ENCODE measurements at places on chromosomes 16 and 17.

GRCh38 chr16:80637621-80638020, 96.8 kb downstream of the DYNLRB2 start:
- no peak for DNase-seq

DNA sequence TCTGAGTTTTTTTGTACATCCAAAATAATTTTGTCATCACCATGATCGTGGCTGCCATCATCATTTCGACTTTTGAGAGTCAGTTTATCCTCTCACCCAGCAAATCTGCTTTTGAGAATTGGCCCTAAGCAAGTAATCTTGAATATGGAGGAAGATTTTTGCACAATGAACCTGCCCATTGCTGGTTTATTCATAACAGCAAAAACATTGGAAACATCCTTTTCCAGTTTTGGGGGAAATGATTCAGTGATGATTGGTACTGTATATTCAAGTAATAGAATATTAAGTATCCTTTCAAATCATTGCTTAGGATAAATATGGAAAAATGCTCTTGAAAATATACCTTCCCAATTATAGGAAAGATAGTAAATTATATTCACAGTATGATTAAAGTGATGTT, 53.1 kb downstream of the PRKCA start:
- DNase-seq = no peak

DNA sequence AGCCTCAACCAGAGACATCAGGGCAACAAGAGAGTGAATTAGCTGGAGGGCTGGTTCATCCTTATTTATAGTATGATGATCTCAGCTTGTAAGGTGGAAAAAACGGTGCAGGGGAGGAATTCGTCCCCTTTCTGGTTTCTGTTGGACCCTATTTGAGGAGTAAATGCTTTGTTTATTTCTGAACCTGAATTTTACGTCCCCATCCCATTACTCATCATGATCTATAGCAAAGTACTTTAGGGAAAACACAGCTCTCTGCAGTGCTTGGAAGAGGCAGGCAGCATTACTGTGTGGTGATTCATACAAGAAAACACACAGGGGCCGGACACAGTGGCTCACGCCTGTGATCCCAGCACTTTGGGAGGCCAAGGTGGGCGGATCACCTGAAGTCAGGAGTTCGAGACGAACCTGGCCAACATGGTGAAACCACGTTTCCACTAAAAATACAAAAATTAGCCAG, 8.0 kb upstream of the VAT1L start:
- no peak for DNase-seq

- no peak for DNase-seq
Observed at GRCh38 chr16:66502020-66502913, 47.7 kb downstream of the TK2 start.

DNA sequence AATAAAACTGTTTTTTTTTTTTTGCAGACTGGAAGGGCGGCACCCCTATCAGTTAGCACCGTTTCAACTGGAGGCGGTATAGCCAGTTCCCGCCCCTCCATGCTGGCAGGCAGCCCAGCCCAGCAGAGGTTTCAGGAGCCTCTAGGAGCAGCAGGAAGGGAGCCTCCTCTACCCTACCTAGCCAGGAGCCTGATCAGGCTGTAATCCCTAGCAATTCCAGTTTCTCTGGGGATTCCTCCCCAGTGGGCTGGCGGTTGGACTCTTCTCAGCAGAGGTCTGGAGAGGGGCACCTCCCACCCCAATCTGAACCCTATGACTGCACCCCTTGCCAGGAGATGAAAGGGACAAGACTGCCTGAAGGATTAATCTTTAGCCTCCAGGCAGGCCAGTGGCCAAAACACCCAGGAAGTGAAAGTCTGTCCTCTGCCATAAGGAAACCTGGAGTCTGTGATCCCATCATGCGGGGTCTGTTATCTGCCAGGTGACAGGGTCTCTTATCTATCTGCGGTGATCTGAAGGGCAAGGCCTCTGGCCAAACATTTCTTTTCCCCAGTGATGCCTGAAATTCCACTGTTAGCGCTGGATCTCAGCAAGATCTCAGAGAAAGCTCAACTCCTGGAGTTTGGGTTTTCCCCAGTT, 4.9 kb upstream of the CDH1 start:
- DNase-seq = no peak

DNA sequence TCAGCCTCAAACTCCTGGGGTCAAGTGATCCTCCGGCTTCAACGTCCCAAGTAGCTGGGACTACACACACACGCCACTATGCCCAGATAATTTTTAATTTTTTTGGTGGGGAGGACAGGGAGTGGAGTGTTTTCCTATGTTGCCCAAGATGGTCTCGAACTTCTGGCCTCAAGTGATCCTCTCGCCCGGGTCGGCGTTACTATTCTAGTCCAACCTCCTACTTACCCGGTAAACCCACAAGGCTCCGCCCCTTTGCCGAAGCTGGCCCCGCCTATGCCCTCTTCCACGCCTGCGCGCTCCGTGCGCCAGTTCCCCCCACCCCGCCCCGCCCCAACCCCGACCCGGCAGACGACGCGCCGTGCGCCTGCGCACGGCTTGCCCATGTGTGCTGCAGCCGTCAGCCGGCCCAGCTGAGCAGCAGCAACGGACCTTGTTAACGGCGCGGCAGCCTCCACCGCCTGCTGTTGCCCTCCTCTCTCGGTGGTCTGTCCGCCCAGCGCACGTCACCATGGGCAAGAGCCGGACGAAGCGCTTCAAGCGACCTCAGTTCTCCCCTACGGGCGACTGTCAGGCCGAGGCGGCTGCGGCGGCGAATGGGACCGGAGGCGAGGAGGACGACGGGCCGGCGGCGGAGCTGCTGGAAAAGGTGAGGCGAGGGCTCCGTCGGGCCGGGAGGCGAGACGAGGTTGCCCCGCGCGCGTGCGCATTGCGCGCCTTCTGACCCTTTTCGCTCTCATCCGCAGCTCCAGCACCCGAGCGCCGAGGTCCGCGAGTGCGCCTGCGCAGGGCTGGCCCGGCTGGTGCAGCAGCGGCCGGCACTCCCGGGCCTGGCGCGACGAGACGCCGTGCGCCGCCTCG, at the start of gene HEATR3:
Gene HEATR3, plus strand, starts transcription at position 347 of the 858 bp plus-strand sequence. Its CDS starts 162 bp downstream, at position 509.
- DNase-seq = peak; percentile 97

GRCh38 chr16:68382296-68382718, 66.0 kb downstream of the SMPD3 start:
- DNase-seq = no peak

- no peak for DNase-seq
Observed at GRCh38 chr17:77769215-77769614, 189.3 kb upstream of the TNRC6C start.

- DNase-seq = no peak
Observed at GRCh38 chr16:68902969-68903345, 59.6 kb downstream of the TANGO6 start.

DNA sequence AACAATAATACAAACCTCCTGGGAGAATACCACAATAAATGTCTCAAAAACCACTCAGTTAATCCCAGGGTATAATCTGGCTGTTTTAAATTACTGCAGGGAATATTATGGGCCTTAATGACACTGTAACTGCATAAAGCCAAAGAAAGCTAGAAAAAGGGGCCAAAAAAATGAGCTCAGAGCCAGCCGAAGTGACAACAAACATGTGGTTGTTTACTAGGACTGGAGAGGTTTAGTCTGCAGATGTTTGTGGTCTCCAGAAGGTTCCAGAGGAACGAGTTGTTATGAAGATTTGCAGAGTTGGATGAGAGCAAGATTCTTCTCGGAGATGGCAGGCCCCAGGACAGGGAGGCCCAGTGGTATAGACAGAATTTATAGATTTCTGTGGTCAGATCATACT, 97.1 kb upstream of the AKTIP start:
- no peak for DNase-seq

DNA sequence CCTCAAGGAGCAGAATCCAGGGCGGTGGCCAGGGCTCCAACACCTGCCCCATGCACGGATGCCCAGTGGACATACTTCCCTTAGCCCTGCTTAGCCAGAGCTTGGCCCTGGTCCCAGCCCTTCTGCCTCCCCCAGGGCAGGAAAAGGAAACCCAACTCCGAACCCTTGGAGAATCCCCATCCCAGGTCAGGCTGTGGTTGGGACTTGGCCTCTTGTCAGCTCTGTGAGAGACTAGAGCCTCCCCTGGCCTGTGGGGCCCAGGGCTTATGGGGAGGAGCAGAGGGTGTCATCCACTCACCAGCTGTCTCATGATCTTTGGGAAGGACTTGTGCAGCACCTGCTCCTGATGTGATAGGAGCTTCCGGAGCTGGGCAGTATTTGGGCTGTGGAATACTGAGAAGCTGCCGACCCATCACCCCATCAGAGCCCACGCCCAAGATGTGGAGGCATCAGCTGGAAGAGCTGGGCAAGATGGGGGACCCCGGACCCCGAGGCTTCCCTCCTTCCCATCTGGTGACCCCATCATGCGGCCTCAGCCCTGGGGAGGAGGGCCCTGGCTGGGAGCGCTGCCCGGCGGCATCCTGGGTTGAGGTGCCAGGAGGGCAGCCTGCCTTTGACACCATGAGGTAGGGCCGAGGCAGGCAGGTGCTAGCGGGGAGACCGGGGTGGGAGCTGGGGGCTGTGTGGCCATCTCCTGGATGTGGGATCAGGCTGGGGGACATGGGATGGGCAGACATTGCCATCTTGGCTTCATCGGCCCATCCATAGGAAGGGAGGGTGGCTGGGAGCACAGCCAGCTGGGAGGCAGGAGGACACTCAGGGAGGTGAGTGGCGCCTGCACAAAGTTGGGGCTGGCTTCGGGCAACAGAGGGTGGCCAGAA, 45.1 kb downstream of the TNFRSF13B start:
- no peak for DNase-seq

GRCh38 chr16:83113317-83113716, 486.5 kb downstream of the CDH13 start:
- peak; percentile 7 for DNase-seq

- no peak for DNase-seq
Observed at GRCh38 chr16:19210280-19210924, 42.4 kb downstream of the SYT17 start.

DNA sequence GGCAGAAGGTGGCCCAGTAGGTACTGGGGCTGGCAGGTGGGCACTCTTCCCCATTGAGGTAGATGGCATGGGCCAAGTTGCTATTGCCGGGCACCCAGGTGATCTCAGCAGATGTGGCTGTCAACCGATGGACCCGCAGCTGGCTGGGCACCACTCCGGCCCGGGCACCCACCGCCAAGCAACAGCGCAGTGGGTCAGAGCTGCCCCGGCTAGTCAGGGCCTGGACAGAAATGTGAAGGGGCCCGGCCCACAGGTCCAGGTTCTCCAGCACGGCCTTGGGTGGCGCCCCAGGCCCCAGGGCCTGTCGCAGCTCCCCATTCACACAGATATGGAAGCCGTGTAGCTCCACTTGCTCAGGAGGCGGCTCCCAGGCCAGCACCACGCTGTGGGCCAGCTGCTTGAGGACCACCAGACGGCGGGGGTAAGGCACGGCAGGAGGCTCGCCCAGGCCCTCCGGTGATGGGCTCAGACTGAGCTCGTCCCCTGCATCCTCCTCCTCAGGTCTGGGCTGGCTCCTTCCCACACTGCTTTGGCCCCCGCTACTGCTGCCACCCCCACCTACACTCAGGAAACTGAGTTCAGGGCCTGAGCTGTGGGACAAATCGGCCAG, 16.5 kb downstream of the TSPOAP1 start:
- DNase-seq = no peak

- no peak for DNase-seq
Observed at GRCh38 chr17:78724544-78724943, 57.5 kb downstream of the CYTH1 start.

GRCh38 chr16:15538507-15538906, 104.1 kb downstream of the BMERB1 start:
- DNase-seq = no peak

- DNase-seq = no peak
Observed at GRCh38 chr17:28317099-28317965, 1.7 kb upstream of the TMEM97 start.

- DNase-seq = no peak
Observed at GRCh38 chr16:87046235-87046634, 271.0 kb downstream of the C16orf95 start.

DNA sequence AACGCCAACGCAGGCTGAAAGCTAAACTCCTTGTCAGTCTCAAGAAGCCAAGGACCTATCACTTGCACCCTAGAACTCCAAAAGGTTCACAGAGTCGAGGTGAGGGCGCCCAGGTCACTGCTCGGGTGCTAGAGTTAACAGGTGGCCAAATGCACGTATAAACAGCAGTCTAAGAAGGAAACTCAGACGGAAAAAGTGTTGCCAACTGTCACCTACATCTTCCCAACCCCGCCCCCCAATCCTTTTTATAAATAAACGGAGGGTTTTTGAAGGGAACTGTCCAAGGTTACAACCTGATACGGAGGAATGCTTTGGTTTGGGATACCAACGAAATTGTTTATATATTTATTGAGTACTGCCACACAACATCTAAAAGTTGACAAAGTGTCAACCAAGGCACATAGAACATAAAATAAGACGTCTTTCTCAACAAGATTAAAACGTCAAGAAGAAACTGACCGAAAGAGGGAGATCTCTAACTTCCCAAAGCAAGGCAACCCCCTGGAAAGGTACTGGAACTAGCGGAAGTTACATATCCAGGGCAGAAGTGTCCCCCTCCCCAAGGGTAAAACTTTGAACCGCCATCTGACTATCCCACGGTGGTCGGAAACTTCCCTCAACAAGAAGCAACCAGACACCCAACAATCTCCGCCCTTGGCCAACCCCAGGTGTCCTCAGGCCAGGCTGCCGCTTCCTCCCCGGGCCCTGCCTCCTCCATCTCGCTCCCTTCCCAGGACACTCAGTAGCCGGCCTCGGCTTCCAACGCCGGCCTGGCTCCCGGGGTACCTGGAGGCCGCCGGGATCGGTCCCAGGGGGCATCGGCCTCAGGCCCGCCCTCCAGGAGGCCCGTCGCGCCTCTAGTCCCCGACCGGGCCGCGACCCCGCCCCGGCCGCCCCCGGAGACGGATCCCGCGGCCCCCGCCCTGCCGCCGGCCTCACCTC, 982 bp downstream of the SPAG9 start:
- DNase-seq = peak; percentile 58

GRCh38 chr17:40530531-40530994, 29.1 kb upstream of the TNS4 start:
- no peak for DNase-seq

DNA sequence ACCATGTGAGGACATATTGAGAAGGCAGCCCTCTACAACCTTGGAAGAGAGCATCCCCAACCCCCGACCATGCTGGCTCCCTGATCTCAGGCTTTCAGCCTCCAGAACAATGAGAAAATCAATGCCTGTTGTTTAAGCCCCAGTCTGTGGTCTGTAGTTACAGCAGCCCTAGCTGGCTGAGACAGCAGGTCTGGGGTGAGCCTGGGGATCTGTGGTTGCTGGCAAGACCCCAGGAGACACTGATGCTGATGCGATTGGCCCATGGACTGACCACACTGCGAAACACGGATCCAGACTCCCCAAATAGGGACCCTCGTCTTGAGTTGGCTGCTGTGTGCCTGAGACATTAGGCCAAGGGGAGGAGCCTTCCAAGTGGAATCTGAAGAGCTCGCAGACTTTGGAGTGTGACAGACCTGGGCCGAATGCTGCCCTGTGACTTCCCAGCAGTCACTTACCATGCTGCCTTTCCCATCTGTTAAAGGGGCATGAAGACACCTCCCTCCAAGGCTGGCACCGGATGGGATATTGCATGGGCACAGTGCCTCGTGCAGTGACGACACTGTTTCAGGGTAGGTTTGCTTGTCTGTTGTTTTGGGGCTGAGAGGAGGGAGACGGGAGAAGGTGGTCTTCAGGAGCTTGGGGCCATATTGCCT, 147.8 kb upstream of the RPL38 start:
- DNase-seq = no peak

Data from activated CD4-positive, alpha-beta T cell treated with anti-CD3 and anti-CD28 coated beads, Interleukin-2, amount 50 U/mL, for 48 hours (primary cell).